ENCODE measurements at places on chromosomes 2 and 18.

GRCh38 chr2:50398766-50399056 is 633.2 kb downstream of the NRXN1 start:
- no peak for DNase-seq

GRCh38 chr2:173716458-173717052 is 248.6 kb downstream of the SP3 start:
- DNase-seq = no peak

- DNase-seq = no peak
These were observed 415.7 kb upstream of the TCF4 start for GRCh38 chr18:56003720-56004088.

GRCh38 chr2:142874293-142874814 is 3.1 kb upstream of the KYNU start:
- DNase-seq = peak; percentile 98

DNA sequence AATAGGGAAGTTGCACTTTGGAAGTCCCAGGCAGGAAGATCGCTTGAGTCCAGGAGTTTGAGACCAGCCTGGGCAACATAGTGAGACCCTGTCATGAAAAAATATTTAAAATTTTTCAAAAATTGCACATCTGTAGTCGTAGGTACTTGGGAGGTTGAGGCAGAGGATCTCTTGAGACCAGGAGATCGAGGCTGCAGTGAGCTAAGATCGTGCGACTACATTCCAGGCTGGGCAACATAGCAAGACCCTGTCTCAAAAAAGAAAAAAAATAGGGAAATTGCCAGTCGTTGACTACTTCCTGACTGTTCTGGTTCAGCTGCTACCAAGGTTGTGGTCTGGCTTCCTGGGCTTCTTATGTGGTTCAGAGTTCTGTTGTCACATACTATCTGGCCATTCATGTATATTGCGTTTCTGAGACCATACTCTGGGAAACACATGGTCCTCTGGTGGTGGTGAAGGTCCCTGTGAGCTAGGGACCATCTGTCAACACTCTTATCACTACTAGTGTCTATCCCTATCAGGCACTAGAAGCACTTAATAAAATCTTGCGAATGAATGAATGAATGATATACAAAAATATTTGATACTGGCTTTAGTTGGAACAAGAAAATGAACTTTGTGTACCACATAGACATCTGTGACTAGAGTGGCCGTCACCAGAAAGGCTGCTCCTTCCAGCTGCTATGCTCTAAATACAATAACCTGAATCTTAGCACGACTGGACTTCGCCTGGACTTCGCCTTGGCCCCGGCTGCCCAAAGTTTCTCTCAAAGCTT is 861 bp upstream of the KLHL23 start:
- DNase-seq = no peak

DNA sequence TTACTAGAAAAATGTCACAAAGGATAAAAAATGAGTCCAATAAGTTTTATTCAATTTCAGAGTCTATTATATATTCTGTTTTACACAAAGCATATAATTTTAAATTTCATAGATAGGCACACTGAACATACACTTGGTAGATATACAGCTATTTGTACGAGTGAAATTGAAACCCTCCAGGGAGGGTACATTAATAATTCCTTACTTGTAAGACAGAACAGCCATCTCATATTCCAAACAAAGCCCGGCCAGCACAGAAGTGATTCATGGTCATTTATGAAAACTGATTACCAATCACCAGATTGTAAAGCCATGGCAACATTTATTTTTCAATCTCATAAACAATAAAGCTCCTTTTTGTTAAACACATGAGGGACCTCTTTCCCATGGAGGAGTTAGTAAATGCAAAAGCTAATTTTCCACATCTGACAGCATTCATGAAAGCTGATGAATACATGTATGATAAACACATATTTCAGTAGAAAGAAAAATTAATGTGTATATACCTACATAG is 190.6 kb downstream of the TDRD15 start:
- DNase-seq = no peak

DNA sequence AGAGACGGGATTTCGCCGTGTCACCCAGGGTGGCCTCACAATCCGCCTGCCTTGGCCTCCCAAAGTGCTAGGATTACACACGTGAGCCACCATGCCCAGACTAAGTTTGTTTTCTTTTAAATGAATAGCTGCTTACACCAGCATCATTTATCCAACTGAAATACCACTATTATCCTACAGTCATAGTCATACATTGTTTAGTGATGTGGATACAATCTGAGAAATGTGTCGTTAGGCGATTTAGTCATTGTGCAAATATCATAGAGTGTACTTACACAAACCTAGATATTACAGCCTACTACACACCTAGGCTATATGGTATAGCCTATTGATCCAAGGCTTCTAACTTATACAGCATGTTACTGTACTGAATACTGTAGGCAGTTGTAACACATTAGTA is 10.3 kb downstream of the ZC3H15 start:
- no peak for DNase-seq

GRCh38 chr2:79087785-79088364 is at the start of gene REG1B:
REG1B (minus strand) TSS chr2:79087993; CDS start chr2:79087612, 381 bp downstream.
- DNase-seq = no peak

DNA sequence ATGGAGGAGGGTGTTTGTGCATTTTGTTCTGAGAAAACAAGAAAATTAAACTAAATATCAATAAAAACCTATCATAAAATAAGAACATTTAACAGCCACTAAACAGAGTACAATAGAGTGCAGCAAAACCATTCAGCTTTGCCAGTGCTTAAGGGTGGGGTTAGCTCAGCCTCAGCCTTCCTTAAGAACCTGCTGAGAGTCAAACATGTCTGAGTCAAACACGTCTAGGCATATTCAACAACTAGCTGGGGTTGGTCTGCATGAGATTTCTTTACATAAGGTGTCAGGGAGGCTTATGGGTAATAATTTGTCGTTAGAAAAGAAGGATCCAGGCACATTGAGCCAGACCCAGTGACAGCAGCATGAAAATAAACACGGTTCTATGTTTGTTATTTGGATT is 298.2 kb downstream of the SP3 start:
- DNase-seq = no peak

GRCh38 chr2:183248866-183249567 is 124.8 kb downstream of the NUP35 start:
- DNase-seq = peak; percentile 51

GRCh38 chr2:23988371-23988770 is 21.5 kb upstream of the MFSD2B start:
- peak; percentile 30 for DNase-seq

DNA sequence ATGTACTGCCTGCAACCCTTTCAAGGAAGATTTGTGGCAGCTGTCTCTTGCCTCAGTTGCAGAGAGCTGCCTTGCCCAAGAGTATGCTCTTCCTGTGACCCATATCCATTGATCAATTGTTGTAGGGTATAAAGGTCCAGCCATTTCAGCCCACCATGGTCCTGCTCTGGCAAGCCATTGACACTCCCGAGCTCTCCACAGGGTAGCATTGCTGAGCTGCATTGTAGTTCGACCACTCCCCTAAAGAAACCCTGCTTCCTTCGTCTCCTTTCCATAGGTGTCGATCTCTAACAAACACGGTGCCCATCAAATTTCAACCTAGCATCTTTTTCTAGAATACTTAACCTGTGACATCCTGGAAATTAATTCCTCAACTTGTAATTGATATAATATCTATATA is 104.9 kb upstream of the NDUFV2 start:
- DNase-seq = no peak

DNA sequence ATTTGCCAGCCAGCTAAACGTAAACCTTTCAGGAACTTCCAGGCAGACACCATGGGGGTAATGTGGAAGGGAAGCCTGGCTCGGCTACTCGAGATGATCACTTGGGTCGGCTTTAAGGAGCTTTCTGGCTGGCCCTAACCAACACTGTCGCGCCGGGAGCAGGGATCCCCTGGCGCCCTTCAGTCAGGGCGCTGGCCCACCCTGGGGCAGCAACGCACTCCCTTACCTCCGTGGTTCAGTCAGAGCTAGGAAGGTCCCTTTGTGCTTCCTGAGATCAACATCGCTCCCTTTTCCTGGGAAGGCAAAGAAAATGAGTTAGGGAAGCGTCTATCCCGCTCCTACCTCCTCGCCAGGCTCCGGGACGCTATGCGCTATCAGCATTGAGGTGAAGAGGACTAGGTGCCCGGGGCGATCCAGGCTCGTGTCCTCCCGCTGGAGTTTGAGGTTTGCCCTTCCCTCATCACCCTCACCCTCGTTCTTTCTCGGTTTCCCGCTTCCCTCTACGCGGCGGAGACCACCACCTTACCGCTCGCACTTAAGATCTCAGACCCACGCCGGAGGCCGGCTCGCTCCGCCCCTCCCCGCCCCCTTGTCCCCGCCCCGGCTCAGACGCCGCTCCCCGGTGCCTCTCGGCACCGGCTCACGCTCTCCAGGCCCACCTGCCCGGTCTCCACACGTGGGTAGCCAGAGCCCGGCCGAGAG is 449 bp upstream of the ATRAID start:
- DNase-seq = peak; percentile 6

- DNase-seq = no peak
These were observed 94.1 kb downstream of the KLHL29 start for GRCh38 chr2:23478933-23479683.

DNA sequence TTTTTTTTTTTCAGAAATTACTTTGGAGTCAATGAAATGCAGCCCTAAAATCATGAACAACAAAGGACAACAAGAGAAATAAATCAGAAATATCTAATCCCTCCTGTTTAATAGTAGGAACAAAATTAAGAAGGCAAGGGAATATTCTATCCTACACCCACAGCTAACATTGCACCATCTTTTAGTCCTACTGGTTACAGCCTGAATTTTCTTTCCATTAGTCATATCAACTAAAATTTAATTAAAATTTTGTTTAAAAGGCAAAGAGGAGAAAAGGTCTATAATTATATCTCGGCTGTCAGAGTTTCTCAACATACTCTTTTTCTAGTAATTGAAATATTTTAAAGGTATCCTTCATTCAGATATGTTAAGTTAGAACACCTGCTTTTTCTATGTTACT is 61.9 kb downstream of the DTNA start:
- DNase-seq = peak; percentile 36

GRCh38 chr2:54585136-54585733 is 129.1 kb downstream of the SPTBN1 start:
- DNase-seq = no peak

DNA sequence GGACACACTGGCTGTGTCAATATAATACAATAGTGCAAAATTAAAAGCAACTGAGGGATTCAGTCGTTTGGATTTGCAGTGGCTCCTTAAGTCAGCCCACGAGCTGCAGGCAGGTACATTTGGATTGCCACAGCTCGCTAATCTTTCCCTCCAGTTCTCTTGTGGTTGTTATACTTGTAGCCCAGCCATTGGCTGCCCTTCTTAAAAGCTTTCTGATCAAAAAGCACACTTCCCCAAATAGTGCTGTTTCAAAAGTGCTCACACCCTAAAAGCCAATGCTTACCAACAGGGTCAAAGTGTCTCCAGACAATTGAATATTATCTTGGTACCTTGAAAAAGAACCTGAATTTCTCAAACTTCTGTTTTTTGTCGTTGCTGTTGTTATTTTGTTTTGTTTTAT is 404.7 kb upstream of the FAM98A start:
- DNase-seq = no peak

DNA sequence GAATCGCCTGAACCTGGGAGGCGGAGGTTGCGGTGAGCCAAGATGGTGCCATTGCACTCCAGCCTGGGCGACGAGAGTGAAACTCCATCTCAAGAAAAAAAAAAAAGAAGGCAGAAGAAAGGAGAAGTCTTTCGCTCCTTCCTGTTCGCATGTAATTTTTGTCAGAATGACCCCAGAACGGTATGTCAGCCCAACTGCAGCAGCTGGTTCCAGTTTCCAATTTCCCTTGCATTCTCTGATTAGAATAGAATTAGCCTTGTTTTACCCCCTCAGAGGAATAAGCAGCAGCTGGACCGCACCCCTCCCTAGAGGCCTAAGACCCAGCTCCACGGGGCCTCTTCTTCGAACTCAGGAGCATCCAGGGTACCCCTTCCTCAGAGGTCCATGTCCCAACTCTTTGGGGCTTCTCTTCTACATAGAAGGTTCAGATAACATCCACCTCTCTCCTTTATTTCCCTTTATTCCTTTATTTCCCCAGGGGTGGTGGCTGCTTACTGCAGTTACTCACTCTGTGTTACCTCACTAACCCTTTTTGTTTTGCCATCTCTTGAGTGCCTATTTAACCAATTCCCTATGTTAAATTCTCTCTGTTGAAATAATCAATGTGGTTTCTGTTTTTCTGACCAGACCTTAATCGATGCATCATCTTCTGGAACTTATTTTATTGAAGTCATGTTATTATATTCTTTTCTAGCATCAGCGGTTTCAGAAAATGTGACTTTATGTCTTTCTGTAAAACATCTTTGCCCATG is 7.2 kb upstream of the PUM2 start:
- peak; percentile 26 for DNase-seq

DNA sequence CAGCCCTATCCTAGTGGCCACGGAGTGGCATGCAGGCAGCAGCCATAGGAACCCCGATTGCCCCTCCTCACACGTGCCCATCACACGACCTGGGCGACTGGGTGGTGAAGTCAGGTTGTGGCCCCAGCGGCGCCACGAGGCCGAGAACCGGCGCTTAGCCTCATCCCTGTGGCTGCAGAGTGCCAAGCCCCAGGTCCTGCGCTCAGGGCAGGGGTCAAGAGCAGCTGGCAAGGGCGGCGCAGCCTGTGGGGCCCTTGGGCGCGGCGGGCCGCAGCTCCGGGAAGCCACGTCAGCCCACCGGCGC is 73.3 kb downstream of the RPIA start:
- no peak for DNase-seq

- peak; percentile 60 for DNase-seq
These were observed 173.0 kb downstream of the CTIF start for GRCh38 chr18:48711651-48712486.

GRCh38 chr2:99153921-99154604 is 679 bp downstream of the TSGA10 start:
- DNase-seq = peak; percentile 24

DNA sequence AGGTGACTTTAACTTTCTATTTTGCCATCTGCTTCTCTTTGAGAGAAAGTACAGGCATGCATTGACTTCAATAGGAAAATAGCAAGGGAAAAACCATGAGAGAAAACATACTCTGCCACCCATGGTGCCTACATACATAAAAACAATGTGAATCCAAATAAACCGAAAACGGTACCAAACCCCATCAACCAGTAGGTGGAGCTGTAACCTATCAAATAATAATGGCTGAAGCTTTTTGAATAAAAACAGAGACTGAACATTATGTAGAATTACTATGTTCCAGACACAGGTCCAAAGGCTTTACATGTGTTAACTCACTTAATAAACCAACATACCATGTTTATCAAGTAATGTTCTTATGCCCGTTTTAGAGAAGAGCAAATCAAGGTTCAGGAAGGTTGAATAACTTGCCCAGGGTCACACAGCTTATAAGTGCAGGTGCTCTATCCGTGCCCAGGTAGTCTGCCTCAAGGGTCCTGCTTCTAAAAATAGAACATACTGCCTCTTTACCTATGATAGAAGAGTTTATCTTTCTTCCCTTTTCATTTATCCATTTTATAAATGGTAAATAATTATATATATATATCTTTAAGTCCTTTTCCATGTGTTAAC is 293.9 kb upstream of the SYT4 start:
- DNase-seq = peak; percentile 64

DNA sequence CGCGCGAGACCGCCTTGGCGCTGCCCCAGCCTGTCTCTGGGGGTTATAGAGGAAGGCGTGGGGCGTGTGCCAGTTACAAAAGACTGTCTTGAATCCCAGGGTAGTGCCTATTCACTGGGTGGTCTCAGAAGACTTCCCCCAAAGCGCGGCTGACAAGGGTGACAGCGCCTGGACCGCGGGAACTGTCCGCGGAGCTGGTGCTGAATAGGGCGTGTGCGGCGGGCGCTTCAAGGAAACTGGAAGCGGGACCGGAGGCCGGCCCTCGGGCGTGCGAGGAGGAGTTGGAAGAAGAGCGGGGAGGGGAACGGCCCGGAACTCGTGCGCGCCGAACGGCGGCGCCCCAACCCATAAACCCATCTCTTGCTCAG is 2.3 kb downstream of the EGR4 start:
- DNase-seq = peak; percentile 48

Data from fibroblast of mammary gland (primary cell).